ENCODE measurements at places on chromosomes 12 and 14.
A peak's percentile ranks its signal among the peaks of the same experiment; 100 is the strongest.

DNA sequence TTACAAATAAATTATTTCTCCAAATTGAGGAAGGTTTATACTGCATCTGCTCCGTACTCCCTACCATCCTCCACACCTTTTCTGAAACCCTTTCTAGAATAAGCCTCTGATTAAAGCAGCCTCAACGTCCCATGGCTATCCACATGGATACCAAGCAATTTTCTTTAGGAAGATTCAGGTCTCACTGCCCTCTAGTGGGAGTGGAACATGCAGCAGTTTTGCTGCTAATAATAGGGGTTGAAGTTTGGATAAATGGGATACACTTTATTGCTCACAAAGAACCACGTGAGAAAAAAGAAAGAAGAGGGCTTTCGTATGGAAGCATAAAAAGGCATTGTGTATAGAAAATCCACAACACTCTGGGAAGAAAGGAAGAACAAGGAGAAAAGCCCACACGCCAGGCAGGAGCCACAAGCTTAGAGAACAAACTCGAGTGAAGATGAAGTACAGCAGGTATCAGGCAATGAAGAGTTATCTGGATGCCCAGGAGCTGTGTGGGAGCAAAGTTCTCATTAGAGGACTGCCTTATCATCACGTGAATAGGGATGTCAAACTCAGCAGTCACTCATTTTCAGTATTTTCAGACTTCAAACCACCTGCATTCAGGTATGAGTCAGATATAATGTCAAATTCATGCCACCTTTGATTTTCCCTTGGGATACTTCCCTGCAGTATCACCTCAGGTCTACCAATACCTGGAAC lies 45.8 kb downstream of the CCER1 start:
- DNase-seq = peak; percentile 74

DNA sequence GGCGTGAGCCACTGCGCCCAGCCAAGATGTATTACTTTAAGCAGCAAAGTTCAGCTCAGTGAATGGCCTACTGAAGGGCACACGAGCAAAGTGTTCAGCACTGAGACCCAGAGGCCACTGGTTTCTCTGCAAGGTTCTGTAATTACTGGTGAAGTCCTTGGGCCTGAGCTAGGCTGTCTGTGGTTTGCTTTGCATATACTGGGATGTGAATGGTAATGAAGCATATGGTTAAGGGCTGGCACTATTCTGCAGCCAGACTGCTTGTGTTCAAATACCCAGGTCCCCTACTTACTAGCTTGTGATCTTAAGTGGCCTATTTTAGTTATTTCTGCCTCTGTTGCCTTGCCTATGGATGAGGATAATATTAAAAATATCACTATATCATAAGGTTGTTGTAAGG lies 72.0 kb downstream of the LLPH start:
- no peak for DNase-seq

DNA sequence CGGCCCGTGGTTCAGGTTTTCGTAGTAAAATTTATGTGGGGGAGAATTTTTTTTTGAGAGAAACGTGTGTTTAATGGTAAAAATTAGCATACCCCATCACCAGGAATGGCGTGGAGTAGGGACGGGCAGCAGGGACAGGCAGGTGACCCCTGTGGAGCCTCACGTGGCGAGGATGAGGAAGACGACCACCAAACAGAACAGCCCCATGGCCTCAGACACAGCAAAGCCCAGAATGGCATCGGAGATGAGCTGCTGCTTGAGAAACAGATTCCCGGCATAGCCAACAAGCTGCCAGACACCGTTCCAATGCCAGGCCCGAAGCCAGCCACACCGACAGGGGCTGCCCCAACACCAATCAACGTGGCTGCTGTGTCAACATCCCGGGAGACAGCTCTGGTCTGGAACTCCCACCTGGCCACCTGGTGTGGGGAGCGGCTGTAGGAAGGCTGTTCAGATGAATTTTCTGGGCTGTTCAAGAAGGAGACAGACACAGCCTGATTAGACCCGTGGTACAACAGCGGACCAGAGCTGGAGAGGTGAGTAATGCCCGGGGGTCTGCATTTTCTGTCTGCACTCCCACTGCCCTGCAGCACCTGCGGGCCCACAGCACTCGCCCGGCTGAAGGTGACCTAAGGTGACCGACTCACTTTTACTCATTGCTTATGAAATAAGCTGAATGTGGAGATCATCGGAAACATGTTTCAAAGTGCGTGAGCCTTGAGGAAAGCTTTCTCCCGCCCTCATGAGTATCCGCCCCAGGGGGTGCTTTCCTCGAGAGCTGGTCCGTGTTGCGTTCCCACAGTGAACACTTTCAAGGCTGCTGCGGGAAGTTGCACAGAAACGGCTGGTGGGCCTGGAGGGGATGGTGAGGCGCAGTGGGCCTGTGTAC lies 10.6 kb downstream of the TMEM121 start:
- no peak for DNase-seq

DNA sequence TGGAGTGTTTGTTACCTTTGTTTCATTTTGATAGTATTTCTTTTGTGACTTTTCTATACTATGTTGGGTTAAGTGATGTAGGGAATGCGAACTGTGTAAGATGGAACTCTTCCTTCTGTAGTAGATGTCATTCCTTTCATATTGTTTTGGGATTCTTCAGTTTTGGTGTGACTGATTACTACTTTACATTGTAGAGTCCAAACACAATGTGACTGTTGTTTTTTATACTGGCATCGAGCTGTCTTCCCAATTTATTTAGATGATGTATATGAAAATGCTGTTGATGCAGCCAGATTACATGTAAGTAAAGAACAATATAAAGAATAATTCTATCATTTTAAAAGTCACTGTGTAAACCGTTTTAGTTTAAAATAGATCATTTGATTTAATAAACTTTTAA lies 34.7 kb downstream of the WASHC4 start:
- DNase-seq = no peak

Data from ACHN (cell line).